Nucleus accumbens (tissue), 56 donors: ENCODE measurements at places on chromosomes 13 and 19.
A peak's percentile ranks its signal among the peaks of the same experiment; 100 is the strongest.

DNA sequence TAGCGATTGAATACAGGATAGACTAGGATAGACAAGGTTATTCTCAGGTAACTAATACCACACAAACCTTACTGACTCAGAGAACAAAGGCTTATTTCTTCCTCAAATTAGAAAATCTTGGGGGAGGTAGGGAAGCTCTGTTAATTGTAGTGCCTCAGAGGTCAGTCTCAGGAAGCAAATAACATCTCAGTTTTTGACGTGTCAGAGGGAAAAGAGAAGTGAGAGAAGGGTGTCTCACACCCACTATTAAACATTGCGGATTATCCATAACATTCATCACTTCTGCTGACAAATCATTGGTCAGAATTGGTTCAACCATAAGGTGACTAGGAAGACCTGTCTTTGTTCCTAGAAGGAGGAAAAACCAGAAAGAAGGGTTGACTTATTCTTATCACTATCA is 579.4 kb upstream of the MIR17HG start:
- no peak for DNase-seq

DNA sequence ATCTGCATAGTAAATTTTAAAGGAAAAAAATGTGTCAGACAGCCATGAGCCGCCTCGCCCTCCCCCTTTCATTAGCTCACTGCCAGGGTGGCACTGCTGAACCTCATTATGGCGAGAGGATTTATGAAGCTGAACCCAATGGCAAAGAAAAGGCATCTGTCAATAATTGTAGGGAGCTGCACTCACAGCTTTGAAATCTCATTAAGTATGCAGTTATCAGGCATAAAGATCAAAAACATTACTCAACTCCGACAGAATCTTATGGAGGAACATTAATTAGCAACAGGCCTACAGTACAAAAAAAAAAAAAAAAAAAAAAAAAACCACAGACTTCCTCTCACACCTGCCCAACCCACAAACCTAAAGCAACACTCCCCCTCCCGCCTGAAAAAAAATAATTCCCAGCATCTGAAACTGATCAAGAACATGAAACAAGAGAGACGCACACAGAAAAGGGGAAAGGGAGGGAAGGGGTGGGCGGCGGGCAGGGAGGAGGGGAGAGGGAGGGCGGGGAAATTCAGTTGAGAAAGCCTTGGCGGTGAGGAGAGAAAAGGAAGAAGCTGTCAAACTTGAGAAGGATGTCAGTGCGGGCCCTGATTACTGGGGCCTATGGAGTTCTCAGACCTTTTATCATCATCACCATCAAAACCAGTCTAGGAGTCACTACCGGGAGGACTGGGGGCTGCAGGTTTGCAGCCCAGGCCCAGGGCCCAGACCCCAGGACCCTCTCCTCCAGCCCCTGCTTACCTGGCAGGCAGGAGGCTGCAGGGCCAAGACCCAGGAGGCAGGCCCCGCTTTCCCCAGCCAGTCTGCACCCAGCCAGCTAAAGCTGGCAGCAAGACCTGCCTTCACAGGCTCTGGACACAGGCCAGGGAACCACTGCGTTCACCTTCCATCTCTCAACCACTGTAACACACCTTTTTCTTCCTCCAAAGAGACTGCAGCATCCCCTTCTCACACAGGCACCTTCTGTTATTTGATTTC is 8.9 kb downstream of the TSHZ3 start:
- DNase-seq, result no peak

GRCh38 chr13:45073809-45074208 is 46.5 kb upstream of the GTF2F2 start:
- DNase-seq, result no peak

DNA sequence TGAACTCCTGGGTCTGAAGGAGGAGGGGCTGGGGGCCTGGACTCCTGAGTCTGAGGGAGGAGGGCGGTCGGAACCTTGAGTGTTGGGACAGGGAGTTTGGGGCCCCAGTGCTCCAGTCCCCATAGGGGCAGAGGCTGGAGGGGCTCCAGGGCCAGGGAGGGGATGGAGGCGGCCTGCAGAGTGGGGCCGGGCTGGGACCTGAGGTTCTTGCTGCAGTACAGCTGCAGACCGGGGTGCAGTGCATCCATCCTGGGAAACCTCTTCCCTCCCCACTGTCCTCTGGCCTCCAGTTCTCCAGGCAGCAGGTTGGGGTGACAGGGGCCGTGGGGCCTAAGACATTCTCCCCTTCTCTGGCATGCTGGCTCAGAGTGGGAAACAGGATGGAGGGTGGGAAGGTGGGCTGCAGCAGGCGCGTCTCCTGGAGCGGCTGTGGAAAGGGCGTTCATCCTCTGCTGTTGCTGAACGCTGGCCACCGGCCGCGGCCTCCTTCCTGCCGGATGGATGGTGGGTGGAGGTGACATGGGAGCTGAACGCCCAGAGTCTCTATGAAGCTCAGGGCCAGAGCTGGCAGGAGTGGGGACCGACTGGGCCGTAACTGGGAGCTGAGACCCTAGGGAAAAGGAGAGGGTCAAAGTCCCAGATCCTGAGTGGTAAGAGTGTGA is 1.6 kb downstream of the BRSK1 start:
- no peak for DNase-seq

DNA sequence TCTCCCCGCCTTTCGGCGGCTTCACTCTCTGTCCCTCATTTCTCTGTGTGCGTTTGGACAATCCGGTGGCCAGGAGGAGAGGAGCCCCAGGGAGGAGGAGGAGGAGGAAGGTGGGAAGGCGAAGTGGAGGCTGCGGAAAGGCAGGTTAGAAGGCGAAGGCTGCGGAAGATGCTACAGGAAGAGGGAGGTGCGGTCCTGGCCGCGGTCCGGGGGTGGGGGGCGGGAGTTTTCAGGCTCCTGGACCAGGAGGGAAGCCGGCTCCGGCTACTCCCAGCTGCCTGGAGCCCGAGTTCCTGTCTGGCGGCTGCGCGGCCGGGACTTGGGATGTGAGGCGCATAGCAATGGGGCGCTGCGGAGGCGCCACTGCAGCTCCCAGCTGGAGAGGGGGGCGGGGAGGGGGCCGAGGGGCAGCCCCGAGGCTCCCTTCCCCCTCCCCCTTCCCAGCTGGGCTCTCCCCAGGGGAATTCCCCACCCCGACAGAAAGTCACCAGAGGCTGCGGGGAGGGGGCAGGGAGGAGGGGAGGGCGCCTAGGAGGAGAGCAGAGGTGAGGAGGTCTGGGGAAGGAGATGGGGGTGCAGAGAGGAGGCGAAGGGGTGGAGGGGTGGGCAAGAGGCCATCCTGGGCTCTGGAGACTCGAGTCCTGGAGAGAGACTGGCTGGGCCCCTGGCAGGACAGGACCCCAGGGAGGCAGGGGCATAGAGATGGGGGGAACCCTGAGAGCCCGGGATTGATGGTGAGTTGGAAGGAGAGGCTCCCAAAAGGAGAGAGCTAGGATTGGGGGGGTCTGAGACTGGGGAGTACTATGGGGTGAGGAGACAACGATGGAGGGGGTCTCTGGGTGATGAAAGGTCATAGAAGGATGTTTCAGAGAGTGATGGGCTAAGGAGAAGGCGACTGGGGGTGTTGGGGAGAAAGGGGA is 2.0 kb downstream of the LRRC4B start:
- DNase-seq, result peak; percentile 59

DNA sequence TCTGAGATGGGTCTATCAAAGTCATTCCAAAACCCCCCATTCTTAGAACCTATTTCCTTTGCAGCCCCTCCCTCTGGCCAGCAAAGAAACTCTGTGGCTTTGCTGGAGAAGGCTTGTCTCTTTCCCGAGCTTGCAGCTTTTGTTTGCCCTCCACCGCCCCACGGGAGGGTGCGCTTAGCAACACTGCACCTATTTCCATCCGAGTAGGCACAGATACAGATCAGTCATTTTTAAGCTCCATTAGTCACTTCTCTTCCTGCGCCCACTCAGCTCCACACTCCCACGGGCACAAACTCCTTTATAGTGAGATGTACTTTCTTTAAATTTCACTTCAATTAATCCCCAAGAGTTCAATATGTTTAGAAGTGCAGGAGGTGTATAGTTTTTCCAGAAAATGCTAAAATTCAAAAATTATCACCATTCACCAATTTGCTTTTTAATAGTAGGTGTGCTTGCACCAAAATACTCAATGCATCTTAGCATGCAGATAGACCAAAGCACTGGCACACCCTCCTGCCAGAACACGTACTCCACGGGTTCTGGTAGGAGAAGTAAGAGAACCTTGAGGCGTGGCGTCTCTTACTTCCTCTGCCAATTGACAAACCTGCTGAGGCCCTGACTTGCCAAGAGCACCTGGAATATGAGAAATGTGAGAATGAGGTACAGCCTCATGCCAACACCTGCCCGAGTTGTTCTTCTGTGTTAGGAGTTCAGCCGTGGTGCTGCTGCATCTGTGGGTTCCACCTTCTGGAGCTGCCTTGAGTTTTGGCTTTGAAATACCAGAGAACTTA is 183.7 kb downstream of the TEX29 start:
- DNase-seq, result peak; percentile 78

GRCh38 chr13:98827449-98827848 is 75.0 kb upstream of the SLC15A1 start:
- DNase-seq, result no peak

DNA sequence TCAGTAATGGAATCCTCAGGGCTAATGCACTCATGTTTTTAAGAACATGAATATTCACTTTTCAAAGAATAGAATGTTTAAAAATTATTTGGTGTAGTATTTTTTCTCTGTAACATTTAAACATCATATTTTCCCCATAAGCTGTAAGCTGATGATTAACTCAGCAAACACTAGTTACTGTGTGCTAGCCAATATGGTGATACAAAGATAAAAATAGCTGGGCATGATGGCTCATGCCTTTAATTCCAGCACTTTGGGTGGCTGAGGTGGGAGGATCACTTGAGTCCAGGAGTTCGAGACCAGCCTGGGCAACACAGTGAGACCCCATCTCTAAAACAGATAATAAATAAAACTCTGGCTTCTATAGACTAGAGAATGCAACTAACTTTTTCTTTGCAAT is 13.2 kb downstream of the RNF17 start:
- DNase-seq, result no peak

GRCh38 chr19:39351537-39352064 is 9.4 kb downstream of the SAMD4B start:
- no peak for DNase-seq

DNA sequence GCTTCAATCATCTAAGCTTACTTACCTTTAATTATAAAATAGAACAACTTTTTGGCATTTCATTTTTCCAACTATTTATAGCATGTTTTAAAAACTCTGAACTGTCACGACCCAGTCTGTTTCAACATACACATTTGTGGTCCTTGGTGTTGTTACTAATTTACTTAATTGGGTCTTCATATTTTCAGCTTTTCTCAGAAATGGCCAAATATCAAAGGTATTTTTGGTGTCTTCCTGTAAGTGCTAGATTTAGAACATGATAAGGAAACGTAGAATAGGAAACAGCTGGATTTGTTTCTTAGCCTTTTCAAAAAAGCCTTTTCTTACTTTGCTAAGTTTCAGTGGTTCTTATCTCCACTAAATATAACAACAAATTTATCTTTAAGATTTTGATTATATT is 11.4 kb downstream of the LPAR6 start:
- DNase-seq, result no peak

DNA sequence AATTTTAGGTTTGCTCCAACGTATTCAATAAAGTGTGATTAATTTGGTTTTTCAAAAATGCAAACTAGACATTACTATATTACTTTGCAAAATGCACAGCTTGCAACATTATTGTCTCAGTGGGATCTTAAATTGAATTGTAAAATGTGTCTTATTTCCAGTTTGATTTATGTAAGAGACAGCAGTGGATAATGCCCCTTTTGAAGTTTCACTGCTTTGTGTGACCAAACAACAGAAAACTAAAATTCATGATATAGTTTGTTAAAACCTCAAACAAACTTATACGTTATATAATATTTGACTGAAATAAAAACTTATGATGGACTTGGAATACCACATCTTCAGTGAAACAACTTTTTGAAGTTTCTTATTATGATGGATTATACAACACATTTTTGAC is 279.8 kb downstream of the DACH1 start:
- DNase-seq, result no peak

DNA sequence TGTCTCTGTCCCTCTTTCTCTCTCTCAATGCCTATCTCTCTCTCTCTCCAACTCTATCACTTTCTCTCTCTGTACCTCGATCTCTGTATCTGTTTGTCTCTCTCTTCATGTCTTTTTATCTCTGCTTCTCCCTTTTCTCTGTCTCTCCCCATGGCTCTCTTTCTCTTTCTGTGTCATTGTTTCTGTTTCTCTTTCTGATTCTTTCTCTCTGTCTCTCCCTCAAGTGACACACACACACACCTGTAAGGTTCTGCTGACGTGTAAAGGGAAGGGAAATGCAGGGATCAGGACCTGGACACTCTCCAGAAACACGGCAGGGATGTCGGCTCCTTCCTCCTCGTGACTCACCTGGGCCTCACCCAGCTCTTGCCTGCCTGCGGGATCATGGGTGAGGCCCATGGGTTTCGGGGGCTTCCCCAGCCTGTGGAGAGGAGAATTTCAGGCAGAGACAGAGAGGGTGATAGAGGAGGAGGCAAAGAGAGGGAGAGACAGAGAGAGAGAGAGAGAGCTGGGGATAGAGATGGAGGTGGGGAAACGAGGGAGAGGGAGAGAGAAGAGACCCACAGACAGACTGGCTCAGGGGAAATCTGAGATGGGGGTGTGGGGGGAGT is 5.4 kb upstream of the PLAUR start:
- no peak for DNase-seq

DNA sequence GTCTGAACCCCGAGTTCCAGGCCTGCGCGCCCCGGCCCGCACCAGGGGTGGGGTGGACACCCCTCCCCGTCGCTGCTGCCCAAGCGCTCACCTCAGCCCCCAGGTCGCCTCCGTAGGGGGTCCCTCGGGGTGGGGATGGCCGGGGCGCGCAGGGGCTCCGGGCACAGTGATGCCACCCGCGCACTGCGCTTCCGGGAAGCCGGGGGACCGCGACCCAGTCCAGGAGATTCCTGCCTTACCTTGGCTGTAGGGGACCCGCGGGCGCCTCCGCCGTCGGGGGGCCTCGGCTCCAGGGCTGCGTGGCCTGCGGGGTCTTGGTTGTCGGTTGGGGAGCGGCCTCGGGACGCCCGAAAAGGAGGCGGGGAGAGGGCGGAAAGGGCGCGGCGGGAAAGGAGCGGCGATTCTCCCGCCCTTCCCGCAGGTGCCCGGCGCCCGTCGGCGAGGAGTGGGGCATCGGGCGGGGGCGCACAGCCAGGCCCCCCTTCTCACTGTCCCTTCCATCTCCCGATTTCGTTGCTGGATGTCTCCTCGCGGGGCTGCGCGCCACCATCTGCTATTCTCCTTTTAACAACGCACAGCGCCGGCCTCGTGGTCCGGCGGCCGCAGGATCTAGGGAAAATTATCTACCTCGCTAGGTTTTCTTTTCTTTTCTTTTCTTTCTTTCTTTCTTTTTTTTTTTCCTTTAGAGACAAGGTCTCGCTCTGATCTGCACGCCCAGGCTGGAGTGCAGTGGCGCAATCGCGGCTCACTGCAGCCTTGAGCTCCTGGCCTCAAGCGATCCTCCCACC is at the start of gene KEAP1:
TSS of gene KEAP1 (minus strand) at position 355 of the 788 bp plus-strand sequence. CDS start 3,323 bp downstream, outside the sequence.
- DNase-seq, result no peak

GRCh38 chr19:44757057-44757734 is 8.7 kb downstream of the BCL3 start:
- DNase-seq, result no peak
